ENCODE measurements at places on chromosomes 2 and 18.

- DNase-seq, result no peak
Measured at GRCh38 chr2:47264143-47264542, 109.0 kb upstream of the STPG4 start.

GRCh38 chr2:88842656-88843460 lies 151.4 kb downstream of the RPIA start:
- no peak for DNase-seq

GRCh38 chr18:46163091-46163490 lies 58.9 kb downstream of the HAUS1 start:
- DNase-seq, result no peak

- DNase-seq, result no peak
Measured at GRCh38 chr2:238914648-238915015, 66.7 kb downstream of the TWIST2 start.

- DNase-seq, result no peak
Measured at GRCh38 chr2:84811839-84812431, 68.9 kb downstream of the TRABD2A start.

DNA sequence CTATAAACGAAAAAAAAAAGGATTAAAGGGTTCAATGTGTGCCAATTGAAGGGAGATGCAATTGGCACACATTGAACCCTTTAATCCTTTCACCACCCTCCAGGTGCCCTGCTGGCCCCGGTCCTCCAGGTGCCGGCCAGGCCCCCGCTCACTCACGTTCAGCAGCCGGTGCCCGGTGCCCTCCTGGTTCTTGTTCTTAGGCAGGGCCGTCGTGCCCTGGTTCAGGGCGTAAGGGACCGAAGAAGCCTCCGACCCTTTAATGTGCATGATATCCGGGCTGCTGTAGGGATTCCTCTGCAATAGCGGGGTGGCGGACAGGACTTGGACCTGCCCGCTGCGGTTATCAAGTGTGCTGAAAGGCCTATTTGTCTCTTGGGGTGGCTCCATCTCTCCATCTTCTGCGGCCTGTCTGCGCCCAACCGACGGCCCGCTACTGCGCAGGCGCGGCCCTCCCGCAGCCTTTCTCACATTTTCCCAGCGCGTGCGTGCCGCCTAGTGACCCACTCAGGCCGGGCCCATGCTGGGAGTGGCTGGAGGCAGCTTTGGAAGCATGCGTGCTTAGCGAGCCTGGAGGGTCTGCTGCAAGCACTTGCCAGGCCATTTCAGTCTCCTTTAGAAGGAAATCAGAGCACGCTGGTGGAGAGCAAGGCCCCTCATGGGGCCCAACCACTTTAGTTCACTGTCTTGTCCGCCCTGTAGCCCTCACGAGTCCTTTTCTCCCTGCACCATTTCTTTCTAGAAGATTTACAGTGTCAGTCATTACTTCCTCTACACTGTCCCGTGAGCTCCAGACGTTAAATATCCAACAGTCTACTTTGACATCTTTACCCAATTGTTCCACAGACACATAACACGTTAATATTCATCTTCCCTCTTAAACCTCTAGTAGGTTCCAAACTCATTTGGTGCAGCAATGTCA lies 24.3 kb downstream of the TMEM237 start:
- no peak for DNase-seq

DNA sequence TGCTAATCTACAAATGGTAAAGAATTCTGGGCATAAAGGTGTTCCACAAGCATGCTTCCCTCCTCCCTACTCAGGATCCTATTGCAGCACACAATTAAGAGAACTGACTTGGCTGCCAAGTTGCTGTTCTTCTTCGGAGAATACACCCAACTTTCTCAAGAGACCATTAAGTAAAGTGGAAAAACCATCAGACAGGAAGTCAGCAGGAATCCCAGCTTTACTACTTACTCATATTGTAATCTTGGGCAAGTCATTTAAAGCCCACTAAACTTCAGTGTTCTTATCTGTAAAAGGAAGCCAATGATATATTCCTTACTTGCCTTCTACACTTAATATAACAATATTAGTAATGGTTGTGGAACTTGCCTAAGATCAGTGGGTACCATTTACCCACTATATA lies 37.8 kb downstream of the PSTPIP2 start:
- no peak for DNase-seq

- no peak for DNase-seq
Measured at GRCh38 chr18:13265008-13265910, 46.7 kb downstream of the LDLRAD4 start.

- peak; percentile 13 for DNase-seq
Measured at GRCh38 chr2:206084439-206084869, 1.5 kb downstream of the INO80D start.
